NB4 (cell line): ENCODE measurements at places on chromosomes 4 and X.

- DNase-seq = peak; percentile 39
Measured at GRCh38 chr4:57220172-57220571, 110.0 kb upstream of the IGFBP7 start.

- peak; percentile 89 for DNase-seq
Measured at GRCh38 chr4:77193511-77194102, 36.6 kb downstream of the CCNG2 start.

DNA sequence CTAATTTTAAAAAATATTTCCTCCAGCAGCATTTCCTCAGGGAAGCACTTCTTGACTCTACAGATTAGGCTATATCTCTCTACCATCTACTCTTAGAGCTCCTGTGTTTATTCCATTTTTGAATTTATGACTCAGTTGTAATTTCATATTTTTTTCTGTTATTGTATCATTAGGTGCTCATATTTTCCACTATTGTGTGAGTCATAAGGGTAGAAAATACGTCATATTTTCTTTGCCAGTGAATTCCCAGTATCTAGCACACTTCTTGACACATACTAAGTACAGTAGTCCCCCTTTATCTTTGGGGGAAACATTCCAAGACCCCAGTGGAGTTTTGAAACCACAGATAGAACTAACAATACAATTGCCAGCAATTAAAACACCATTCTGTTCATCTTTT, 431.2 kb downstream of the GASK1B start:
- no peak for DNase-seq

- DNase-seq = peak; percentile 42
Measured at GRCh38 chrX:78124307-78124706, 15.1 kb downstream of the TAF9B start.

DNA sequence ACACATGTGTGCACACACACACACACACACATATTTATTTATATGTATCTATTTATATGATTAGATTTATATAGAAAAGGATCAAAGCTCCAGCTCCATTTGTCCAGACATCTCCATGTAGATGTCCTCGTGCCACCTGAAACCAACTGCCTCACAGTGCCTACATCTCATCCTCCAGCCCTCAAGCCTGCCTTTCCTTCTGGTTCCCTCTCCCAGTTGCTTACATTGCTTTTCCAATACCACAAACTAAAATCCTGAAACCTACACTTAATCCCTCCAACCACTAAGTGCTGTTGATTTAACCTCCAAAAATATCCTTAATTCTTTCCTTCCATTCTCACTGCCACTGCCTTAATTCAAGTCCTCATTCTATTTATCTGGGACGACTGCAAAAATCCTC, 51.4 kb downstream of the STBD1 start:
- no peak for DNase-seq

DNA sequence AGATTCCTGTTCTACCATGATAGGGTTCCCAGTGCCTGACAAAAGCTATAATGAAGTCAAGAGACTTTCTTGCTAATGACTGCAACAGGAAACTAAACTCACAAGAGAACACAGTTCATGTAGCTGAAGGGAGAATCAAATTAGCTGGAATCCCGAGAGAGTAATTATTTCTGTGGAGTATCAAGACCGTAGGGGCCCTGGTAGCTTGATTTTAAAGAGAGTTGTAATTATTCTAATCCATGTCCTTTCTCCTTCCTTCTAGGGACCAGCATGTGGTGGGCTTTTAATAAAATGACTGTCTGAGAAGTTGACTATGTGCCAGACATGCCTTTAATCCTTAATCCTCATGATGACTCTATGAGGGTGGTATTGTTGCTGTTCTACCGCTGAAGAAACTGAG, 1.7 kb upstream of the TRPC5OS start:
- no peak for DNase-seq

GRCh38 chr4:125123570-125124109, 191.1 kb upstream of the FAT4 start:
- no peak for DNase-seq

- no peak for DNase-seq
Measured at GRCh38 chr4:138982754-138983153, 32.8 kb upstream of the NOCT start.

DNA sequence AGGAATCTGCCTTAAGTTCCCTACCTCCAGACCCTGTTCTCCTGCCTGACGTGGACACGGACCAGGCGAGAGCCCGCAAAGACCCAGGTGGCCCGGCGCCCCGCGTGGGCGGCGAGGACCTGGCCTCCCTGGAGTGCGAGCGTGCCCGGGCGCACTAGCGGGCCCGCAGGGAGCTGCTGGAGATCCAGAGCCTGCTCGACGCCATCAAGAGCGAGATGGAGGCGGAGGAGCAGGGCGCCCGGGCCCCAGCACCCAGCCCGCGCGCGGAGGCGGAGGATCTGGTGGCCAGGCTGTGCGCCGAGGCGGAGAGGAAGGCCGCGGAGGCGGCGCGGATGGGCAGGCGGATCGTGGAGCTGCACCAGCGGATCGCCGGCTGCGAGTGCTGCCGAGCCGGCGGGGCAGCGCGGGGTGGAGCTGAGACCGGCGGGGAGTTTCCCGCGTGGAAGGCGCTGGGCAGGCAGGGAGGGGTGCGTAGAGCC, 18.2 kb downstream of the MRFAP1 start:
- no peak for DNase-seq

- DNase-seq = no peak
Measured at GRCh38 chrX:11665168-11666111, at the start of gene ARHGAP6. Gene ARHGAP6 (minus strand): TSS chrX:11665920. CDS start chrX:11664828, 1,092 bp downstream.

GRCh38 chrX:130594453-130594916, 192.7 kb downstream of the RBMX2 start:
- no peak for DNase-seq

DNA sequence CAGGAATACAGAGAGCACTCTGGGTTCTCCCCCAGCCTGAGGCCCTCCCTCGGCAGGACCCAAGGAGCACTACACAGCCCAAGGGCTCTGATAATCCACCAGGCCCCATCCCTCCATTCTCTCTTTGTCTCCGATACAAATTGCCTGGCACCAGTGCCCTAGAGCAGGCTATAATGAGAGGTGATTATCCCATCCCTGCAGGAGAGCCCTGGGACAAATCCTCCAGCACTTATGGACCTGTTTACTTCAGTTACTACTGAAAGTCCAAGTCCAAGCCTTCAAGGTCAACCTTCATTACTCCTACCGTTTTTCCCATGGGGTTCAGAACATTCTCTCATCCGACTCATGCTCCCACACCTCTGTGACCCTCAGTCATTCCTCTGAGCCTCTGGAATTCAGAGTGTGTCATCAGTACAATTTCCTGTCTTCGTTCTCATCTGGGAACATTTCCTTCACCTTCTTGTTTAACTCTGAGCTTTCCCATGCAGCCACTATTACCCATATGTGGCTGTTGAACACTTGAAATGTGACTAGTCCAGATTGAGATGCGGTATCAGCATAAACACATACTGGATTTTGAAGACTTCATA, 299.0 kb downstream of the RAPGEF2 start:
- DNase-seq = no peak

- DNase-seq = no peak
Measured at GRCh38 chr4:1178300-1179088, 6.1 kb upstream of the SPON2 start.

- DNase-seq = no peak
Measured at GRCh38 chr4:52704133-52704532, 45.0 kb upstream of the USP46 start.

DNA sequence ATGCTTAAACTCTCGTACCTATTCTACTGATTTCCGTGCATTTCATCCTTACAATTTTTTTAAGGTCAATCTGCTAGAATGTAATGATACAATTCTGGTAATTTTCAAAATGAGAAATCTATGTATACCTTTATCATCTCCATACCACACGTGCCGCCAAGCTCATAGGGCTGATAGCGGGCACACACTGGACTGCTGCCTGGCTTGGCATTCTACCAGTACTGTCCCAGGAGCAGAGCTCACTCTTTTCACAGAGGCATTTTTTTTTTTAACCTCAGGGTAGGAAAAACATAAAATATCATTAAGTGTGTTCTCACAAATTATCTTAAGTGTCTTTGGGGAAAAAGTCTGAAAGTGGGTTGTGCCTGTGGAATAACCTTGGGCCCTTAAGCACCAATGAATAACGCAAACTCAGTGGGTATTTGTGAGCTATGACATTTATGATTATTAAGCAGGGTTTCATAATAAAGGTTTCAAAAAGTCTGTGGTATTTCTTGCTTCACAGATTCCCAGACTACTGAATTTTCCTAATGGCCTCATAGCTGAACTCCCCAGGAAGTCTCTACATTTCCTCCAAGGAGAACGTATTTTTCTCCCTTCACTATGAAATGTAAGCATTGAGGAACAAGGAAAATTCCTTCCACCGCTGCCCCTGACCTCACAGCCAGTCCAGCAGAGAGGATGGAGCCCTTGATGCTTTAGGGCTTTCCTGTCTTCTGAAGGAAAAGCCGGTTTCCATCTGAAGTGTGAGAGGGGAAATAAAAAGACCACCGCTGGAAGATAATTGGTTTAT, 125.2 kb downstream of the ELOVL6 start:
- no peak for DNase-seq

DNA sequence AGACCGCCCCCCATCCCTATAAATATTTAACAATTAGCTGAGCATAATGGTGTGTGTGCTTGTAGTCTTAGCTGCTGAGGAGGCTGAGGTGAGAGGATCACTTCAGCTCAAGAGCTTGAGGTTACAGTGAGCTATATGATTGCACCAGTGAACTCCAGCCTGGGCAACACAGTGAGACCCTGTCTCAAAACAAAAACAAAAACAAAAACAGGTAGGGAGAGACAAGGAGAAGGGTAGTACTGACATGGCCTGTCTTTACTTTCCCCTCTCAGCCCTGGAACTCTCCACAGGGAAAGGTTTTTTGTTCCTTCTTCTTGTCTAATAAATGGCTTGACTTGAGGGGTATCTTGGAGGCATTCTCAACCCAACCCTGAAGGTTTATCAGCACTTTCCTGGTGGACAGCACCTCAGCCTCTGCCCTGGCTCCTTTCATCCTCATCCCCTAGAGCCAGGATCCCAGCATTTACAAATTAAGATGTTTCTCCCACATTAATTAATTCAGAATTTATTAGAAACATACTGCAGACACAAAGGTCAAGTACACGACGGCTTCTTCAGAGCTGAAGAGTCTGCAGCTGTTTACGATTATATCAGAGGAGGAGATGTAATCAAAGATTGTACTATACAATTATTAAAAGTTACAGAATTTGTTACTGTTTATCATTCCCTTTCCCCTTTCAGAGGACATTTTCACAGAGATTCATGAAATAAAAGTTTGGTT, 131.8 kb downstream of the AFF1 start:
- no peak for DNase-seq

GRCh38 chr4:25523405-25523804, 132.2 kb upstream of the SLC34A2 start:
- no peak for DNase-seq

GRCh38 chr4:3480528-3481112, 17.5 kb downstream of the DOK7 start:
- peak; percentile 92 for DNase-seq

DNA sequence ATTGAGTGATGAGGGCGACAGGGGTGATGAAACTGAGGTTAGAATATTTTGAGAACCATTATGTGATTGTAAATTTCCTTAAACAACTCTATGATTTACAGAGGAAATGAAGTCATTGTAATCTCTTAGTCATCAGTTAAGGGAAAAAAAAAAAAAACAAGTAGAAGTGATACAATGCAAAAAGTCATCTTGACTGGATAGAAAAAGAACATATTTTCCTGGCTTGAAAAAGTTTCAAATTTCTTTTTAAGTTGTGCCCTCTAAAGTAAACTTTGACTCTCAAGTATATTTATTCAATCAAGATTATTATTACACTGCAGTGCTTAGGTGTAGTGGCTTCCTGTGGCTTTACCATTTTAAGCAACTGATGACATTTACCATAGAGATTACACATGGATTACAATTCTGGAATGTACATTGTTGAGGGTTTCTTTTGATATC, 40.6 kb downstream of the GABRB1 start:
- no peak for DNase-seq

DNA sequence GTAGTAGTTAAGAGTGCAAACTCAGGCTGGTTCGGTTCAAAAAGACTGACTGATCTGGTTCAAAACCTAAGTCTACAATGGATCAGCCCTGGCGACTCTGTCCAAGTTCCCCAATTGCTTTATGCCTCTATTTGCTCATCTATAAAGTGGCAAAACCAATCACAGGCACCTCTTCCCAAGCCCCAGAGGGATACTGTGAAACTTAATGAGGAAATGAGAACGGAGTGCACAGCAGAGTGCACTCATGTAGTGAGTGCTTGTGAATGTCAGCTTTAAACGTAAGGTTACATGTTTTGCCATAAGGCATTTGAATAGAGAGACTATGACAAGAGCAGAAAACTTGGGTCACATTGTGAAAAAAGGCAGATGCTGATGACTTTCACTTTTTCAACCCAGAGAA, 199.7 kb upstream of the KLF3 start:
- DNase-seq = no peak

GRCh38 chrX:149472625-149473024, 32.5 kb downstream of the IDS start:
- DNase-seq = no peak

GRCh38 chr4:7206385-7206784, 14.0 kb downstream of the SORCS2 start:
- no peak for DNase-seq

- no peak for DNase-seq
Measured at GRCh38 chr4:105741548-105741947, 33.0 kb downstream of the GSTCD start.

- DNase-seq = no peak
Measured at GRCh38 chr4:159015841-159016240, 87.0 kb upstream of the RAPGEF2 start.

- peak; percentile 96 for DNase-seq
Measured at GRCh38 chr4:2535376-2536192, 863 bp upstream of the FAM193A start.

GRCh38 chrX:15877380-15877779, 22.8 kb upstream of the AP1S2 start:
- DNase-seq = no peak

DNA sequence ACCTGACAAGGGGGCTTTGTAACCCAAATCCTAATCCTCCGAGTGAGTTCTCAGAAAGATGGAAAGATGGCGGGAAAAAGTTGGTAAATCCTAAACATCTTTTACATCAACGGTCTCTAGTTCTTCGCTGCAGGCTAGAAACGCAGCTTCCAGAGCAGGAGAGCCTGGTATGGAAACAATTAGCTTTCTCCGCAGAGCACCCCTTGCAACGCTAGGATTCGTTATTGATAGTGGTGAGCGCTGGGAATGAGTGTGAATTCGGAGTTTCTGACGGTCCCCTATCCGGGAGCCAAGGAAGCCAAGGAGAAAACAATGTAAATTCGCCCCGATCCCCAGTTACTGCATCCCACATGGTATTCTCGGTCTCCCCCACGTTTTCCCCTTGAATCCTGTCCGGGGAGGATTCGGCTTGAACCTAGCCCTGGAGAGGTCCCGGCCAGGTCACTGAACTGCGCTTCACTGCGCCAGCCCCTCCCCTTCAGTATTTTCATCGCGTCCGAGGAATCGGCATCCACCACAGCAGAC, 4.7 kb upstream of the NEUROG2 start:
- no peak for DNase-seq

DNA sequence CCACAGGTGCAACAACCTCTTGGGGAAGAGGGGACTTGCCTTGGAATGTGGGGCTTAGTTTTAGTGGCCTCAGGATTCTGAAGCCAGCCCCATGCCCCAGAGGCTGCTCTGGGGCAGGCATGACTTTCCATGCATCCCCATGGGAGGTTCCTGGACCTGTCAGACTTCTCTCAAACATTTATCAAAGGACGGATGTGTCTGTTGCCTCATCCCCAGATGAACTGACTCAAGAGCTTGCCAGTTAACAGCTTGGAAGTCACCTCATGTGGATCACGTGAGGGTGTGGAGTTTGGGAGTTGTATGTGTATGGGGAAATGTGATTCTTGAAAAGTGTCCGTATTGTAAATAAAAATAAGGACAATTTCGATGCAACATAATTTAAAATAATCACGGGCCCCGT, 341.5 kb downstream of the ARHGAP10 start:
- DNase-seq = no peak

- peak; percentile 22 for DNase-seq
Measured at GRCh38 chrX:55135171-55135570, 46.4 kb downstream of the PAGE2 start.
